SJSA1 (cell line): ENCODE measurements at places on chromosomes 12 and 14. TPM values are rescaled to one million over a fixed set of nuclear protein-coding genes. Genes with fewer than 3 reads are reported as not detected.

OASL gene
- total RNA-seq: not detected in 2 replicates

ADCK1 gene
- total RNA-seq: 1.5 and 1.8 TPM in 2 replicates

OVCH1 gene
- total RNA-seq: not detected in 2 replicates

OTX2 gene
- not detected in 2 replicates for total RNA-seq

TSPAN19 gene
- not detected in 2 replicates for total RNA-seq

GRIN2B gene
- not detected in 2 replicates for total RNA-seq

TCTN2 gene
- 7.5 and 17.2 TPM in 2 replicates for total RNA-seq

TAS2R30 gene
- total RNA-seq: 1.6 and 1.8 TPM in 2 replicates
